ENCODE measurements at places on chromosomes 12 and 14.

- DNase-seq = peak; percentile 44
Observed at GRCh38 chr14:50619569-50620141, 48.5 kb downstream of the SAV1 start.

GRCh38 chr14:29672831-29673230, 254.8 kb downstream of the PRKD1 start:
- DNase-seq = no peak

- DNase-seq = peak; percentile 13
Observed at GRCh38 chr12:7937833-7938506, 2.0 kb upstream of the SLC2A3 start.

DNA sequence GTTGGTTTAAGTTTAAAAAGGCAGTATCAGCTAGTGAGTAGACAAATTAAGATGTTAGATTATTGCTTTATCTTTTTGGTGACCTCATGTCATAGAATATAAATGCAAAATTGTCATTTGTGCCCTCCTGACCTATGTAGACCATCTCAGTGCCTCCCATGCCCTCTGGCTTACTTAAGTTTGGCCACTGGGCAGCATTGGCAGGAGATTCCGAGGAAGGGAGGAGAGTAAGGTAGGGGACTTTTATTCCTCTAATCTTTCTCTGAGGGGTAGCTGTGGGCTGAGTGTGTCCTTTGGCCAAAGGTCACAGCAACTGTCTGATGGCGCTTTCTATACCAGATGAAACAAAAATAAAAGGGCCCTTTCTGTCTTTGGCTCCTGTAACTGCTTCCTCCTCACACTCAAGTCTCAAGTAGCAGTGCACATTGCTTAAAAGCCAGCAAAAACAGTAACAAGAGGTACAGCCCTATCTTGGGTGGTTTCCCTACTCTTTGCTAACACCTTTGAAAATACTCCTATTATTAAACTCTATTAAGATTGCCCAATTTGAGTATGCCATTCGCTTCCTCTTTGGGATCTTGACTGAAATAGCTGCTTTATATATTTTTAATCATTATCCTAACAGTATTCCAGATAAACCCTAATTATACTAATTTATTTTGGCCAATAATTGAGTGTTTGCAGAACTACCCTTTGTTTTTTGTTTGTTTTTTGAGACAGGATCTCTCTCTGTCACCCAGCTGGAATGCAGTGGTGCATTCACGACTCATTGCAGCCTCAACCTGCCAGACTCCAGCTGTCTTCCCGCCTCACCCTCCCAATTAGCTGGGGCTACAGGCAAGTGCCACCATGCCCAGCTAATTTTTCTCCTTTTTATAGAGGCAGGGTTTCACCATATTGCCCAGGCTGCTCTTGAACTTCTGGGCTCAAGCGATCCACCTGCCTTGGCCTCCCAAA, 56.5 kb upstream of the KCNH3 start:
- DNase-seq = peak; percentile 25

DNA sequence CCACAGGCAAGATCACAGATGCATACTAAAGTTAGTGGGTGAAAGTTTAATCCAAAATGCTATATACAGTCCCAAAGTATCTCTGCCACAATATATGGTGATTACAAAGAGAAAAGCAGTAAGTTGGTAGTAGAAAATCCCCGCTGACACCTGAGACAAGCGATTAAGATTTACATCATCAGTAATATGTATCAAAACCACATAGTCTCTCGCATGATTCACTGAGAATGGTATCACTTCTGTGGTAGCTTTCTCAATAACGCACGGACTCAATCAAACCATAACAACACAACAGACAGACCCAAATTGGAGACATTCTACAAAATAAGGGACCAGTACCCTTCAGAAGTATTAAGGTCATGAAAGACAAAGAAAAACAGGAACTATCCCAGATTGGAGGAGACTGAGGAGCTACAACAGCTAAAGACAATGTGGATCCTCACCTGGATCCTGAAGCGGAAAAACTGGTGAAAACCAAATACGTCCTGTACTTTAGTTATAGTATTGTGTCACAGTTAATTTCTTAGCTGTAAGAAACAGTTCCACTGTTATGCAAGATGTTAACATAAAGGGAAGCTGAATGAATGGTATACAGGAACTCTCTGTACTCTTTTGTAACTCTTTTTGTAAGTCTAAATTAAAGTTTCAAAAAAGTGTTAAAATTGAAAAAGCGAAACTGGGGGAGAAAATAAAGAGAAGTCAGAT, 51.0 kb downstream of the SPTLC2 start:
- DNase-seq = peak; percentile 74

DNA sequence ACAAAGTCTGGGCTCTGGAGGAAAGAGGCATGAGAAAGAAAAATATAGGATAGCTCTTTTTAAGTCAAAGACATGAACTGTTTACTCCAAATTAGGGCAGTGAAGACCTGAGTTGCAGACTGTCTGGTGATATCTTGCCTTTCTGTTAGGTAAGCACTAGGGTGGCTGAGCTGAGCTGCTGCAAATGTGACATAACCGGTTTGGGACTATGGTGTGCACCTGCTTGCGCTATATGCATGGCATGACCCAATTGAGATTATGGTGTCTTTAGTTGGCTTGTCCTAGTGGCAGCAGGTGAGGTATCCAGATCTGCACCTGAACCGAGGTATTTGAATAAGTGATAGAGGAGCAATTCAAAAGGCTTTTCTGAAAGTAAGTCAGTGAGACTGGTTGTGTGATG, 345.6 kb downstream of the APAF1 start:
- DNase-seq = no peak

GRCh38 chr12:82124711-82125380, 233.3 kb downstream of the CCDC59 start:
- peak; percentile 19 for DNase-seq

GRCh38 chr12:71392521-71393145, 47.0 kb upstream of the LGR5 start:
- peak; percentile 56 for DNase-seq

GRCh38 chr12:44775901-44776300, 100.2 kb downstream of the NELL2 start:
- DNase-seq = no peak

GRCh38 chr12:50765095-50765911, 1.4 kb downstream of the ATF1 start:
- DNase-seq = peak; percentile 64

DNA sequence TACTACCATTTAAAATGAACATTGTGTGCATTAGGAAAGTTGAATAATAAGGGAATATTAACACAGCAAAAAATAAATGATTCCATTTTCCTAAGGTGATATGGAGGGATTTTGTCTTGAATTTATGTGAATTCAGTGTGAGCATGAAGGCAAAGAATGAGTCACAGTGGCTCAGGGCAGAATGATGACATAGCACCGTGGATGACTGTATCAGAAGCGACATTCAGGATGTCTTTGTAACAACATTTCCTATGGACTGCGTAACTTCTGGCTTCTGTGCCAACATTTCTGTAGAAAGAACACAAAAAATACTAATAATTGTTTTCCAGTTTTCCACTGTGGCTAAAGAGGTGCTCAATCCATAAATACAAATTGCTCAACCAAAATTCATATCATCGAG, 54.6 kb downstream of the TTC8 start:
- DNase-seq = peak; percentile 75

- DNase-seq = no peak
Observed at GRCh38 chr12:131442337-131442918, 268.5 kb upstream of the SFSWAP start.

GRCh38 chr12:111175396-111176094, 193.3 kb downstream of the PHETA1 start:
- peak; percentile 81 for DNase-seq

DNA sequence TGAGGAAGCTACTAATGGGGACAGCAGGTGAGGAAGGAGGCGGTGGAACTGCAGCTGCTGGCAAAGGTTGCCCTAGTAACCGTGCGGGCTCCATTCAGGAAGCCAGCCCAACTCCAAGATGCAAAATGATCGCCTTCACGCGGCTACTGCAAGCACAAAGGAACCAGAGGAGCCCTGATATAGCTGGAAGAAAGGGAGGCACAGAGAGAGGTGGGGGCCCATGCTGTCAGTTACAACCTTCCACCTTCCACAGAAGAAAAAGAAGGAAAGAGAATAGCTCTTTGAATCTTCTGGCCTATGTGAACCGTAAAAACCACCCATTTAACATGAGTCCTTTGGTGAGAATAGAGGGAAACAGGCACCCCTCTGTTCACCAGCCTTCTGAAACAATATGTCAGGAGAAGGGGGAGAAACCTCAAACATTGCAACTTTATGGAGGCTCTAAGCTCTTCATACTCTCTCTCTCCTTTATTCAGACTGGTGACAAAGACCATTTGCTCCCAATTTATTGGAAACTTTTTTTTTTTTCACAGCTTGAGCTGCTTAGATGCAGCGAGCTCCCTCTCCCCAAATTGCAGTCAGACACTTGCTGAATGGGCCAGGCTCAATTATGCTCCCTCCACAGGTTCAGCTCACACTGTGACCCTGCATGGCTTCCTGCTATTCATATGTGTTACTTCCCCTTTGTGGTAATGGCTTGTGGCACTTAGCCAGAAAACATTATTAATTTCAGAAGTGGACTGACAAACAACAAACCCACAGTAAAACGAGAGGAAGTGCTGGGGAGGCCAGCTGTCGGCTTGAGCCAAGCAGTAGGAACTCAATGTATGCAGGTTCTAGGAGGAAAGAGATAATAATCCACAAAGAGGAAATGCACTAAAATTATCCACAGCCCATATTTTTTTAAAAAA, 6.2 kb downstream of the DUSP6 start:
- DNase-seq = peak; percentile 97

DNA sequence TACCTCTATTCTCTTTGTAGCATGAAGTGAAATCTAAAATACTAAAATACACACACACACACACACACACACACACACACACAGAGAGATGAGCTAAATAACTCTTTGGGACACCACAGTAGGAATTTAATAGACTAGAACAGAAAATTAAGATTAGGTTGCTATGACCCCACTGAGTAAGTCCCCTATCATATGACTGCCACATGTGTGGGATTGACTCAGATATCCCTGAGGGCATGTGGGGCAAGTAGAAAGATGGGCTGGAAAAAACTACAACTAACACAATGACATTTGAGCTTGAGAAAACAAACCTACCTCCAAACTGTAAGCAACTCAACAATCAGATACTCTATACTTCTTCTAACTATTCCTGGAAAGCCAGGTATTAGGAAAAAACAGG, 27.0 kb downstream of the SLC25A21 start:
- DNase-seq = peak; percentile 2

DNA sequence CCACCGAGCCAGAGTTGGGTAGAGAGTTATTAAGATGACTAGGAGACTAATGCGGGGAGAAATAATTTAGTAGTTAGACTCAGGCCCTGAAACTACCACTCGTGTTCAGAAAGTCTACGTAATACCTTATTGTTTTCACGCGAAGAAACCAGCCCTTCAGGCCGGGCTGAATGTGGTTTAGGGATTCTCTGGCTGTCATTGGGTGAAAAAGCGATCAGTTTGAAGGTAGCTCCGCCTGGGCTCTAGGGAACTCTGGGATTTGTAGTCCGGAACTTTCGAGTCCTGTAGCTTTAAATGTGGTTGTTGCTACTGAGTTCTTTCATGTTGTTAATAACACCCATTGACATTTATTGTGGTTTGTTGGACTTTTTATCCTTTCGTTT, 549 bp upstream of the WDR89 start:
- peak; percentile 91 for DNase-seq

DNA sequence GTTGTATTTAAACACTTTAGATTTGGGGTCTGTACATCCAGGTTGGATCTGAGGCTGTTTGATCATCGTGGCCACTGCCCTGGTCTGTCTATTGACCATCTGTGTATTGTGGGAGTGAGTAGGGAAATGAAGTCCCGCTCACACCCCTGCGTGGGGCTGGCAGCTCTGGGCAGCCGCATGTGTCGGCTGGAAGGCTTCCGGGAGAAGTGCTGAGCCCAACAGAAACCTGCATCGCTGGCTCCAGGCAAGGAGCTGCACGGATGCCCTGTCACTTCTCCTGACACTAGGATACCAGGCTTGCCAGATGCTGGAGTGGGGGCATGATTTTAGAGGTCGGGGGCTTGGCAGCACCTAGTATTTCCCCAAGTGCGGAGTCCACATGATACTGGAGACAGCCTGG, 93.6 kb downstream of the PHETA1 start:
- no peak for DNase-seq

DNA sequence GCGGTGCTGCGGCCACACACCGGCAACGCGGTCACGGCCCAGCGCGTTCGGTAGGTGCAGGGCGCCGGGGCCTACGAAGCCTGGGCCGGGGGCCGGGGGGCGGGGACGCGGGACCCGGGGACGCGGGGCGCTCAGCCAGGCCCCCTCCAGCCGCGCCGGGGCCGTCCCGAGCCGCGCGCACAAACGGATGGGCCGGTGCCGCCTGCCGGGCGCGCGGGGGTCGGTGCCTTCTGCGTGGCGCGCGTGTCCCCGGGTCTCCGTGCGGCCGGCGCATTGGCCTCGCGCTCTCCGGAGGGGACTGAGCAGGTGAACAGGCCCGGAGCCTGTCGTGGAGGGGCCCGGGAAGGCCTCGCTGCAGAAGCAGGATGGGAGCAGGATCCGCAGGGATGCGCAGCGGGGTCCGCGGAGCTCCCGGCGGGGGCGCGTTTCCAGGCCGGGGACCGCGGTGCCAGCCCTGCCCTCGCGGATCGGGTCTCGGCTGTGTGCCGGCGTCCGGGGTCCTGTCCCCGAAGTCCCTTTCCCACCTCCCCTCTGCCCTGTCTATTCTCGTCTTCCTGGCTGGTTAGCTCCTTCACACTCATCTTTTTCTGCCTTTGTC, 421 bp downstream of the GLT1D1 start:
- DNase-seq = peak; percentile 42

DNA sequence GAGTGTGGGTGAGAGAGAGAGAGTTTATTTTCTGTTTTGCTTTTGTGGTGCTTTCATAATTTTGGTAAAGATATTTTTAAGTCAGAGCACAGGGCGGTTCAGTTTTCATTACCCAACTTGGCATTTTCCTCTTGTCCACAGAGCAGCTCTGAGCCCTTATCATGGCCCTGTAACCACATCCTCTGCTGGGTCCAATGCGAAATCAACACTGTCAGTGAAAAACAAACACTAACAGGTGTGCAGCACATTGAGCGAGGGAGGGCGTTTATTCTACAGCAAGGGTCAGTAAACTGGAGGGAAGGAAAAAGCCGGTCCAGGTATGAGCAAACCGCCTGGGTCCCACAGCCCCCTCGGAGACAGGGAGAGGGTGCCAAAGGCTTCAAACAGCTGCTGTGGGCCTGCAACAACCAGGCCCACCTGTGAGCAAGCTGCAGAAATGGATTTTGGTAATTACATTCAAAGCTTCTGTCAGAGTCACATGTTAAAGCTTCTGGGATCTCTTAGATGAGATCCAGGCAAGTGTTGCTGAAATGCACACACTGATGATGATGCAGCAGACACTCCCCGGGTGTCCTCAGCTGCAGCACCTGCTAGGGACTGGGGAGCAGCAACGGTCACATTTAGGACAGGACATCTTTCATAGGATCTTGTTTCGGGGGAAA, 132.7 kb upstream of the DYRK2 start:
- DNase-seq = no peak
